ENCODE measurements at places on chromosomes 1 and 21.
A peak's percentile ranks its signal among the peaks of the same experiment; 100 is the strongest.

GRCh38 chr1:229093238-229093540 is 177.7 kb upstream of the RAB4A start:
- DNase-seq, result no peak

GRCh38 chr1:53214376-53214940 is 6.0 kb downstream of the CZIB start:
- no peak for DNase-seq

DNA sequence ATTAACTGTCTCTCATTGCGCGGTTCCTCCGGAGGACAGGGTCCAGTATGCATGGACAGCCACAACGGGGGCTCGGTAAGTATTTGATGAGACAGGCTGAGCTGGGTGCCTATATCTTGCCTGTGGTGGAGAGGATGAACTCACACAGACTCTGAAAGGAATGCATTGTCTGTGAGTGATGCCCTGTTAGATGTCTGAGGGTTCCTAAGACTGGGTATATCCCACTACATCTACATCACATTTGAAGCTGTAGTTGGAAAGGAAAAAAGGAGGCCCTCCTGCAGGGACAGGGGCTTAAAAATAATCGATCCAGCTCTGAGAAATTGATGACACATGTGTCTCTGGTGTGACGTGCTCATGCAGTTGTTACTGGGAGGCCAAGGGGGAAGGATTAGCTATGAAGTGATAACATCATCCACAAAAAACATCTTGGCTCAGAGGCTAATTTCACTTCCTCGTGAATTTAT is 1.9 kb downstream of the ADARB1 start:
- no peak for DNase-seq

GRCh38 chr1:66695116-66695515 is 57.1 kb upstream of the DYNLT5 start:
- no peak for DNase-seq

DNA sequence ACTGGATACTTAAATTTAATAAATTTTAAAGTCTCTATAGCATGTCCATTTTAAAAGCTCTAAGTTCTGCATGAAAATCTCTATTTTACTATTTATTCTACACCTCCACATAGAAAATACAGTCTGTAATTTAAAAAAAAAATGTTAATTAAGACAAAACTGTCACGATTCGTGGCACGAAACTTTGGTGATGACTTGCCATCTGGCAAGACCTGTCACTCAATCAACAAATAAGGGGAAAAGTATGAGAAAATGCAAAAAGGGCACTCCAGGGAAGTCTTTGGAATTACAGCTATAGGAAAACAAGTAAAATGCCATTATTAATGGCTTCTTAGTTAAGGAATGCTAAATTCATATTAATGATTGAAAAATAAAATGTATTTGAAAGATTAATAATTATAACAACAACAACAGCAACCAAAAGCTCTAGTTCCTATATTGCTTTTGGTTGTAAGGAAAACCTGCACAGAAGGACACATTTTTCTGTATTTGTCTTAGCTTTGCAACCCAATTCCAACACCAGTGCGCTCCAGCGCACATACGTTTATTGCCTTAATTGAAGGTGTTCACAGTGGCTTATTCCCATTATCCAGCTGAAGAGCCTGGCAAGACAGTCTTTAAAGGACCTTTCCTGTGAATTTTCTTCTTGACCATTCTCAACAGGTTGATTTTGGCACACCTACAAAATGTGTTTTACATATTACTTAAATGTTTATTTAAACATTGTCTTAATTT is 107.8 kb downstream of the PLPPR5 start:
- DNase-seq, result no peak

GRCh38 chr1:60185684-60186083 is 112.1 kb upstream of the C1orf87 start:
- no peak for DNase-seq

GRCh38 chr1:31108861-31109260 is 43.3 kb upstream of the PUM1 start:
- DNase-seq, result no peak

DNA sequence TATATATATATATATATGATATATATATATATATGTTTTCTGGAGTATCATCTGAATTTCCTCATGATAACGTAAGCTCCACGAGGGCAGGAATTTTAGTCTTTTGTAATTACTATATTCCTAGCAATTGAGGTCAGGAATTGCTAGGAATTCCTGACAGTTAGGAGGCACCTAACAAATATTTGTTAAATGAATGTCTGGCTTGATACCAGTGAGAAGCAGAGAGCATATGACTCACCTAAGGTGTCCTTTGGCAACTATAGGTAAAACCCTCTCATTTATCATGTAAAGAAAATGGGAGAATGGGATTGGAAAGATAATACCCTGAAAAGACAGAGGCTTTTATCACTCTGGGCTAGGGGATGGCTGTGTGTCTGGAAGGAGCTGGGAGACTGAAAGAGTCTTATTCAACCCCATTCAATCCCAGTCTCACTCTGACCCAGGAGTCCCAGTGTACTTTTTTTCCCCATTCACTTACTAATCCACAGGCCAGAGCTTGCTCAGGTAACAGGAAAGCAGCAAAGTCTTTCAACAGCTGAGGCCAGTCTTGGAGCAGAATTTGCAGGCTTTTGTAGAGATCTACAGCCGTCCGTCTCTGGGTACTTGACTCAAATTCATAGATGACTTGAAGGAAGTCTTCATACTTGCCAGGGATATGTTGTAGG is 71.2 kb downstream of the DAP3 start:
- no peak for DNase-seq

- DNase-seq, result no peak
These were observed 132.4 kb upstream of the USH2A start for GRCh38 chr1:216555653-216556052.

DNA sequence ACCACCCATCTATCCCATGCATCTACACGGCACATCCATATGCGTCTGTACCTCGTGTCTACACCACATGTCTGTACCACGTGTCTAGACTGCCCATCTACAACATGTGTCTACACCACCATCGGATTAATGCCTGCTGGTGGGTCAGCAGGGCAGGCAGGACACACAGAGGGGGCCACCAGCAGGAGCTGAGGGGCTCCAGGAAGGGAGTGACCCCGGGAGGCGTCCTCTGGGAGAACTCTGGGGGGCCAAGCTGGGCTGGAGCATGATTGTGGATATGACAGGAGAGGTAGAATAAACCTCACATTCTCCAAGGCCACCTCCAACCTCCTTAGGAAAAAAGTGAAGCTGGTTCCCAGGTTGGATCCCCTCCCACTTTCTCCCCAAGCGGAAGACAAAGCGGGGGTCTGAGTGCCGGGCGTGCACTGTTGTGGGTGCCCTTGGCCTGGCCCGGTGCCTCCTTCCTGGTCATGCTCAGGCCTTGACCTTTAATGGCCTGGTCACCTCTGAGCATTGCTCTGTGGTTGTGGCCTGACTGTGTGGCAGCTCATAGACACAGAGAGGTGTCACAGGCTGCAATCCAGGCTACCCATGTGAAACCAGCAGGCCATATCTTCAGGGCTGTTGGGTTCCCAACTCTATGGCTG is 881 bp upstream of the ACTRT2 start:
- DNase-seq, result no peak

DNA sequence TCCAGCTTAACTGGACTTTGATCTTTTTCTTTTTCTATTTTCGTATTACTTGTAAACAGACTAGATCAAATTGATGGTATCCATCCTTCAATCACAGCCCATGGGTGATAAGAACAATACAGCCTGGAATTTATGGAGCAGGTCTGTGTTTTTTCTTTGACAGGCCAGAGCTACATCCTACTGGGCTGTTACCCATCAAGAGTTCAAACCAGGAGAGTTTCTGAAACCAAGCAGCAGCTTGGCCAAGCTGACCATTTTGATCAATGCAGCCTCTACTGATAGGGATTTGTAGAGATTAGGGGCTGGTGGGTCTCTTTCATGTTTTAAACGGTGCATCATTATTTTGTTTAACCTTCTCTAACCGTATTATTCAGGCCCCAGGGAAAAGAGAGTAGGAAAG is 24.3 kb upstream of the CCDC190 start:
- no peak for DNase-seq

GRCh38 chr1:94143809-94144176 is 22.8 kb upstream of the ABCA4 start:
- DNase-seq, result no peak

DNA sequence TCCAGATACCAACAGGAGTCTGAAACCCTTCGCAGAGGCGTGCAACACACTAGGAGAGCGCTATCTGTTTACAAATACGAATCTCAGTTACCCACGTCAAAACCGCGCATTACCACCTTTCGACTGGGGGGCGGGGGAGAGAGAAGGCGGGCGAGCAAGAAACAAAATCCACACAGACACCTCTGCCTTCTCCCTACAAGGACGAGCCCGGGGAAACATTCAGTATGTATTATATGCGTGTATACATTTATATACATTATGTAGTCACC is 722 bp downstream of the TUT4 start:
- DNase-seq, result peak; percentile 16

DNA sequence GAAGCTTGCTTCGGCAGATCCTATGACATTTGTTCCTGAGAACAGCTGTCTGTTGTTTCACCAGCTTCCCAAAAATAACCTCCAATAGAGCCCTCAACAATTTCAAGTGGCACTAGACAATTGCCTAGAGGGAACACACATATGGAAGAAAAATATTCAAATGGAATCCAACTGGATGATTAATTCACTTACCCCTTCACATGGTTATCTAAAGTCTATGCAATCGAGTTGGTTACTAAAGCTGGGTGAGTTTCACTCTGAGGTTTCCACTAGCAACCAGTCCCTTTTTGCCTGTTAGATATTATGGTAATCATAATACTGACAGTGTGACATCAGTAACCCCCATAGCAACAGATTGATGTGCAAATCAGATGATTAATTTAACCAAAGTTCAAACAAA is at the start of gene LEMD1:
TSS of gene LEMD1 (minus strand) at position 259 of the 400 bp plus-strand sequence. CDS start 1,520 bp downstream, outside the sequence.
- no peak for DNase-seq

DNA sequence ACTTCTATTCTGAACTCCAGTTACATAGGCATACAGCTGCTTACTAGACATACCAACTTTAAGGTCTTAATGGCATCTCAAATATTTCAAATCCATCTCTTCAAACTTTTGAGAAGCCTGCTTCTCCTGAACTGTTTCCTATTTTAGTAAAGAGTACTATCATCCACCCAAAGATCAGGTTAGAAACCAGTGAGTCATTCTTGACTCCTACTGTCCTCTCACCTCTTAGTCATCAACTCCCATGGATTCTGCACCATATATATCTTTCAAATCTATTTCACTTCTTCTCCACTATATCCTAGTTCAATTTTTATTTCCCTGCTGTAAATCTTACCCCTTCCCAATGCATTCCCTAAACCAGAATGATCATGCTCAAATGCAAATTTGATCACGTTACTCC is 18.1 kb upstream of the BEND5 start:
- DNase-seq, result no peak

GRCh38 chr1:77556045-77556444 is 126.4 kb downstream of the ZZZ3 start:
- DNase-seq, result no peak

GRCh38 chr1:10561497-10561896 is 86.7 kb downstream of the PEX14 start:
- DNase-seq, result no peak
